ENCODE measurements at places on chromosomes 7 and 10. TPM values are rescaled to one million over a fixed set of nuclear protein-coding genes. Genes with fewer than 3 reads are reported as not detected.

The ZNF722 gene
- not detected for total RNA-seq

The STEAP4 gene
- 2.1 TPM for total RNA-seq

- DNase-seq, result peak; percentile 66
Measured at GRCh38 chr10:116774728-116775151, 32.4 kb upstream of the HSPA12A start.

DNA sequence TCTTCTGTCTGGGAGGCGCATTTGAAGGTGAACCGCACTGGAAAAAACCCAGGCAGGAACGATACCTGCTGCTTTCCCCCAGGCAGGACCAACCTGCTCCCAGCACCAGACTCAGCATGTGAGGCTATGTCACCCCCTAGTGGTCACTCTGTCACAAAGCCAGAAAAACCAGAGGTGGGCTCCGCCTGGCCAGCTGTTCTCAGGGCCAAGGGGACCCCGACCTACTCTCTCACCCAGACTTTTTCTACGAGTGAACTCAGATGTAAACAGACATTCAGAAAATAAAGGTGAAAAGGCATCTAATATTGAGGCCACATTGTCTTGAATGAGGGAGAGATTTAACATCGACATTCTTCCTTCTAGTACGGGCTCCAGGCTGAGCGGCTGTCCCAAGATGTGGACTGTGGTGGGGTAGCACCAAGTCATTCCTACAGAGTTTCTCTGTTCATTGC, 117.3 kb downstream of the PRKAG2 start:
- peak; percentile 60 for DNase-seq

The MNX1 gene
- 0.87 TPM for total RNA-seq

DNA sequence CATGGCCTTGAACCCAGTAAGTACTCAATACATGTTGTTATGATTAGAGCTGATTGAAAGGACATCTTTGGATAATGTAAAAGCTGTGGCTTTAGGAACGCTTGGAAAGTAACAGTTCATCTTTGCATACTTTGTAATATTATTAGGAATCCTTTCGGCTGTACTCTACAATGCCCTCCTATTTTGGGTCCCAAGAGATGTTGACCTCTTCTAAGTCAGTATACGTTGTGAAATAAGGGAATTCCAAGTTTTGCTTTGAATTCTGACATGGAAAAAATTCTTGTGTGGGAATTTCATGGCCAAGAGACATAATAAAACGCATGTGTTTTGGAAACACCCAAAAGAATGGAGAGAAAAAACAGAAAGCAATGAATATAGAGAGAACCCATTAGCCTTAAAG, 7.7 kb downstream of the AGR3 start:
- DNase-seq, result no peak

- no peak for DNase-seq
Measured at GRCh38 chr7:157898802-157899505, 562.1 kb downstream of the DNAJB6 start.

The KAZALD1 gene
- total RNA-seq, result 1.1 TPM

DNA sequence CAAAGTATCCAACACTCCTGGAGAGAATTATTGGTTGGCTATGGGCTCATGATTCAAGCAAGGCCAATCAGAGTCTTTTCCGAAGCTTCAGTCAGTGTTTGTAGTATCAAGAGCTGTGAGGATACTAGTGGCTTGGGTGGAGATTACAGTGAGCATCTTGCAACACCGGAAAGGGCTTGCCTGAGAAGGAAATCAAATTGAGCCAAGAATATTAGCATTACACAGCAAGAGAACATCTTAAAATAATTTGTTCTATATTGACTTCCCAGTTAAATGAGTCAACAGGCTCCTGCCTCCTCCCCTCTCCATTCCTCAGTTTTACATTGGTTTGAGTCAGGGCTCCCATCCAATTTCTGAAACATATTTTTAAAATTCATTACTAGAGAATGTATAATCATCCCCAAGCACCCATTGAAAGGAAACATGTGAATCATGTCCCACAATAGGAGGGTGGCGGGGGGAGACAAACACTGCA, 127.4 kb downstream of the ELAPOR2 start:
- DNase-seq, result no peak

GRCh38 chr10:12587451-12587888, 238.1 kb downstream of the CAMK1D start:
- no peak for DNase-seq

- no peak for DNase-seq
Measured at GRCh38 chr10:27391916-27392315, 112.2 kb upstream of the RAB18 start.

Measured in renal cortical epithelial cell (primary cell).